ENCODE measurements at places on chromosomes 6 and 20. TPM values are rescaled to one million over a fixed set of nuclear protein-coding genes. Genes with fewer than 3 reads are reported as not detected.
A peak's percentile ranks its signal among the peaks of the same experiment; 100 is the strongest.

DNA sequence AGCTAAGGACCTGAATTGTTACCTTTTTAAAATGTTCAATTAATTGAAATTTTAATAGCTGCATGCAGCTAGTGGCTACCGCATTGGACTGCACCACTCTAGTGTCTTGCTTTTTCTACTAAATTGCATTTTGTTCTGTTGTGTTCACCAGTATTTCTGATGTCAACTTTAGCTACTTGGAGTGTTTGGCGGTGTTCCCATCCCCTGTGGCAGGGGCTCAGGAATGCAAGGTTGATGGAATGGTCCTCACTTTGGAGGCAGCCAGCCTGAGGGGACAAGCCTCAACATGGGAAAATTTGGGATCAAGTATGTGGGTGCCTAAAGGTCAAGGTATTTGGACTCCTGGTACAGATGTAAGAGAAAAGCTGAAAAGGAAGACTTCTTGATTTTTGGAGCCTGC, 230.1 kb upstream of the PRND start:
- no peak for DNase-seq

- DNase-seq, result peak; percentile 44
Observed at GRCh38 chr20:11274141-11274594, 600.4 kb upstream of the JAG1 start.

DNA sequence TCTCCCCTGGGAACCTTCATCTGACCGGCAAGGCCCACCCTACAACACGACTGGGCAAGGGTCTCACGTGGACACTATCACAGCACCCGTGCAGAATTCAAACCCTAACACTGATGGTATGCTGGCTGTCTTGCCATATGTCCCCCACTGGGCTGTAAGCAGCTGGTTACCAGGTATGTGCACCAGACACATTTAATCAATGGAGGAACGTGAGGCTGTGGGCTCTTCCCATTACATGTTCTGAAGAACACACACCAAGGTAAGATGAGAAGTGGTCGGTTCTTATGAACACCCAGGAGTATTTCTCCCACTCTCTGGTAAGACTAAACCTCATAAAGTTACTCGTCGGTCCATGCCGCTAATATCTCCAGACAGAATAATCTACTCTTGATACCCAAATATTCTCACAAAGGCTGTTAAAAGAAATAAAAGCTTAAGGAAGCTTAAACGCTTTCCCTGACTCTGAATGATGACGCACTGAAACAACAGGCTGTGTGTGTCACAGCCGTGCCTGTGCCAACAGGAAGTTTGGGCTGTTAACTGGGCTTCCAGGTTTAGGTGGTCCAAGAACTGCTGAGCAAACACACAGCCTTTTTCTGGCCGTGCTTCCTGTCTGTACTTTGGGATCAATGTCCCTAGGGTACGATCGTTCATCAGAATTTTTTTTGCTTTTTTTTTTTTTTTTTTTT, 75.3 kb downstream of the SLC23A2 start:
- DNase-seq, result peak; percentile 72

GRCh38 chr20:58851221-58851968, 693 bp upstream of the GNAS-AS1 start:
- no peak for DNase-seq

DNA sequence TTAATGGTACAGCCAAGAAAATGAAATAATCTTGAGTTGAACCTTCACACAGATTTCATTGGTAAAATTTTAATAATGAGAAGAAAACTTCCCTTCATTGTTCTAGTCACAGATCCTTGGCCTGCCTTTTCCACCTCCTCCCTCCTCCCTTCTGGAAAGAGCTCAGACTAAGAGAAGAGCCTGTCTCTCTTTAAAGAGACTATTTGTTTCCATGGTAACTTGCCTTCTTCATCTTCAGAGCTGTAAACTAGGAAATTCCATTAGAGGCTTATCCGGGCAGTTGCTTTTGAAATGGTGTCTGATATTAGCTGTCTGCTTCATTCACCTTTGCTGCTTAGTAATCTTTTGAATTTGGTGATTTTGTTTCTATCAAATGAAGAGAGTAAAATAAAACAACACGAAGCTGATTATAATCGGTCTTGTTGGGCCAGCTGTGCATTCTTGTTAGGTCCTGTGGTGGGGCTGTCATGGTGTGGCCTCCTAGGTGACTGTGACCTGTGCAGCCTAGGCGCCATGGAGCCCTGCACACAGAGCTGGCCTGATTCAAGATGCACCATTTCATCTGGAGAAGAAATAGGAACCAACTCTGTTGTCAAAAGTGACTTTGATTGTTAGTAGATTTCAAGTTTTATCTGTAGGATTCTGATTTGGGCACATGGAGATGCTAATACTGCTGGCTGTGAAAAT, 96.7 kb downstream of the MAP3K7 start:
- no peak for DNase-seq

- no peak for DNase-seq
Observed at GRCh38 chr6:49515485-49516146, 15.9 kb downstream of the GLYATL3 start.

- no peak for DNase-seq
Observed at GRCh38 chr6:3176562-3177355, 19.4 kb upstream of the TUBB2A start.

DNA sequence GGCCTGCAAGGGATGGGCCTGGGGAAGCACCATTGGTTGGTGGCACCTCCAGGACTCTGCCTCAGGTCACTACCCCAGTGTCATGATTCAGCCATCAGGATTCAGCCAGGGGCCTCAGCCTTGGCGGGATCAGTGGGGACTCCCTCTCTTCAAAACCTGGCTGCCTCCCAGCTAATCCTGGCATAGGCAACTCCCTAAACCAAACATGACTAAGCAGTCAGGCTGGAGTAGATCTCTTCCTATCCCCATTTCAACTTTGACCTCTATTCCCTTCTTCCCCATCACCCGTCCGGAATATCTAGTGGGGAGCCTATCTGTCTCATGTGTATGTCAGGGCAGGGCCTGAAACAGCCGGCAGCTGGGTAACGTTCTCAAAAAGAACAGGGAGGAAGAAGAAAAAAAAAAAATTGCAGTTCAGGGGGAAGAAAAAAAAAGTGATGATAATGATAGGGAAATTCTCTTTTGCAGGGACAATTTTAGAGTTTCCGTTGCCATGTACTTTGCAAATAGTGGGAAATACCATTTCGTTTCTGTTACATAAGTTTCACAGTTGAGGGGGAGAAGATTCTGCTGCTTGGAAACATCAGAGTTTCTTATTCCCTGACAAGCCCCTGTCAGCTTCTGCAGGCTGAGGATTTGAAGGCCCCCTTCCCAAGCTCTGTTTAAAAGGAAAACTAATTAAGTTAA, 4.1 kb upstream of the PREX1 start:
- DNase-seq, result no peak

DNA sequence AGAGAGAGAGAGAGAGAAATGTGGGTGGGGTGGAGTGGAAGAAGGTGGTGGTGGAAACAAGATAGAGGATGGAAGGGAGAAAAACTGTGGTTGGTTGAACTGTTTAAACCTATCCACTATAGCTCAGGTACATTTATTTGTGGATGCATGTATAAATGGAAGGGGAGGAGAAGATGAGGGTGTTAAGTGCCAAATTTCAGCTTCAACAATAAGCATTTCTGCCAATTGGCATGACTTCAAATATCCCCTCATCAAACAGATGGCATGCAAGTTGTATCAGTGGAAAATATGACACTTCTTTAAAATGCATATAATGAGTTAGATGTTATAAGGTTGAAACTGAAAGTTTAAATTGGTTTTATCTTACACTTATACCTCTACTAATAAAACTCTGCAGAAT, 216.1 kb downstream of the LMBRD1 start:
- DNase-seq, result no peak

DNA sequence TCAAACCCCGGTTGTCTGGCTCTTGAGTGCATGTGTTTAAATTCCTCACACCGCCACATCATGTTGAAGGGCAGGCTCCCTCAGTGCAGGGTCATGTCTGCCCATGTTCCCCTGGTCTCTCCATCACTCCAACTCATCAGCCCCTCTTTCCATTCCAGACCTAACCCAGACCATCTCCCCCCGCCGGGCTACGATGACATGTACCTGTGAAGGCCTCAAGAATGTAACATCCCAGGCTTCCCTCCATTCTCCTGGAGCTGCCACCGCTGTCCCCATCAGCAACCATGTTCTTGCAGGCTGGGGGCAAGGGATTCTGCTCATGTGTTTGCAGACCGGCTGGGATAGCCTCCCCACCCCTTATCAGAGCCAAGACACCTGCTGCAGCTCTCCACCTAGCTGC, 19.9 kb downstream of the TMEM74B start:
- no peak for DNase-seq

- no peak for DNase-seq
Observed at GRCh38 chr6:119768201-119768600, 418.6 kb upstream of the MAN1A1 start.

DNA sequence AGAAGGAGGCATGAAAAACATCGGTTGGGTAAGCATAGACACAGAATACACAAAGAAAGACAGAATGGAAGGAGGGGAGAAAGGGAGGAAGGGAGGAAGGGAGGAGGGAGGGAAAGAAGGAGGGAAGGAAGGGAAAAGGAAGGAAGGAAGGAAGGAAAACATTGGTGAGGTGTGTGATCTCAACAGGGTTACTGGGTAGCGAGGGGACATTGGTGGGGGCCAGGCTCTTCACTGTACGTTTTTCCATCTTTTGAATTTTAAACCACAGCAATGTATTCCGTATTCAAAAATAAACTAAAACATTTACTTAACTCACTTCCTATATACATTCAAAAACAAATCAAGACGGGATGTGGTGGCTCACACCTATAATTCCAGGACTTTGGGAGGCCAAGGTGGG, 20.7 kb upstream of the BPIFA2 start:
- no peak for DNase-seq

DNA sequence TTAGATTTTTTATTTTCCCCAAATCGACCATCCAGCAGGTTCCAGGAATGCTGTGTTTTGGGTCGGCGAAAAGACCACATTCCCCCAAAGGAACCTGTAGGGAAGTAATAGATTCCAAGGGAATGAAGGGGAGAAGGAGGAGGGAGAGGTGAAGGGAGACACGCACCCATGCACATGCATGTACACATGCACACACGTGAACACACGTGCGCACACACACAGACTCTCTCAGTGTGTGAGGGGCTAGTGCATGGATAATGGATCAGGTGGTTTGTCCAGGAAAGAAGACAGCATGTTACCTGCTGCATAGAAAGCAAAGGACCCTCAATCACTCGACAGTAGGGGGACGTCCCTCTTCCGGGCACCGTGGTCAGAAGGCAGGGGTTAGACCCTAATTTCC, 52.4 kb upstream of the PDE10A start:
- DNase-seq, result no peak

Gene ULBP2
- 3.7 TPM for polyA plus RNA-seq

Gene RNF182
- polyA plus RNA-seq, result 0.07 TPM

Gene DLL1
- polyA plus RNA-seq, result 10.0 TPM
